Activated naive CD4-positive, alpha-beta T cell treated with anti-CD3 and anti-CD28 coated beads, Interleukin-2, amount 50 U/mL, for 16 hours (primary cell): ENCODE measurements at places on chromosomes 5 and 9.

GRCh38 chr9:133881671-133882381 is 110.3 kb downstream of the VAV2 start:
- DNase-seq, result no peak

DNA sequence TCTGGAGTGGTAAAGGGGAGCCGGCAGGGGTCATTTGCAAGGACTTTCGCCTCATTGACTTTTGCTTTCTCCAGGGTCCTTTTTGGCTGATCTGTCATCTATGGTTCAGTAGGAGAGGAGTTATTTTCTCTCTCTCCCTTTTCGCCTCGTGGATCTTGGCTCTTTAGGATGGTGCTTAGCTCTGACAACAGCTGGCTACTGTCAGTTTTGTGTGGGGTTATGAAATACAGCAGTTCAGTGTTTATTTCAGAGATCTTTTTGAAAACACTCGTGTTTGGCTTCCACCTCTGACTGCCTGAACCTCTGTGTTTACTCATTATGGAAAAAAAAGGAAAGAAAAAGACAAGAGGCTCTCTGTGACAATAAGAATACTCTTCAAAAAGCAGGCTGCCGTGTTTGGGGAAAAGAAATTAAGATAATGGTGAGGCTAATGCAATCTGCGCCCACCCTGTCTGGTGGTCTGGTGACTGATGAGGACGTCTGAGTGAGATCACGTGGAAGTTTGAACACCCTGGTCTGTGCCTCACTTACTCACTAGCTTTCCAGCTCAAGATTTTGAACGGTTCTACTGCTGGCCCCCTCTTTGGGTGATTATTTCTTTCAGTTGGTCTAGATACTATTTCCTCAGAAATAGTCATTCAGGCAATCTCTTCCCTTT is 567.7 kb downstream of the CAAP1 start:
- no peak for DNase-seq

GRCh38 chr9:134291961-134292871 is 34.0 kb upstream of the RXRA start:
- DNase-seq, result no peak

DNA sequence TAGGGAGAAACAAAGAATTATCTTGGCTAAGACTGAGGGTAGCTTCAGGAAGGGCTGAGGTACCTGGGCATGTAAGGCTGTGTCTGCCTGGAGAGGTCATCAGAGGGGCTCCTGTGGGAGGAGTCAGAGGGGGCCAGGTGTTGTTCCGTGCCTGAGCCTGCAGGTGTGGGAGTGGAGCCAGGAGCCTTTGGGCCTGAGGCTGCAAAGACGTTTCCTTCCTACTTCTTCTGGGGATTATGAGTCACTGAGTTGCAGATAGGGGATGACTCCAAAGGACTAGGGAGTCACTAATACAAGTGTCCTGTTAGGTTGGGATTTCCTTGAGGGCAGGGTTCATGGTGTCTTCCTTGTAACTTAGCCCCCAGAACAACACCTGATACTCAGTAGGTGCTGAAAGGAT is 391.1 kb downstream of the ARHGEF28 start:
- no peak for DNase-seq

- no peak for DNase-seq
These were observed 90.5 kb upstream of the DNAH5 start for GRCh38 chr5:14034963-14035362.

- peak; percentile 53 for DNase-seq
These were observed 2.6 kb upstream of the RFX3 start for GRCh38 chr9:3528451-3528850.

DNA sequence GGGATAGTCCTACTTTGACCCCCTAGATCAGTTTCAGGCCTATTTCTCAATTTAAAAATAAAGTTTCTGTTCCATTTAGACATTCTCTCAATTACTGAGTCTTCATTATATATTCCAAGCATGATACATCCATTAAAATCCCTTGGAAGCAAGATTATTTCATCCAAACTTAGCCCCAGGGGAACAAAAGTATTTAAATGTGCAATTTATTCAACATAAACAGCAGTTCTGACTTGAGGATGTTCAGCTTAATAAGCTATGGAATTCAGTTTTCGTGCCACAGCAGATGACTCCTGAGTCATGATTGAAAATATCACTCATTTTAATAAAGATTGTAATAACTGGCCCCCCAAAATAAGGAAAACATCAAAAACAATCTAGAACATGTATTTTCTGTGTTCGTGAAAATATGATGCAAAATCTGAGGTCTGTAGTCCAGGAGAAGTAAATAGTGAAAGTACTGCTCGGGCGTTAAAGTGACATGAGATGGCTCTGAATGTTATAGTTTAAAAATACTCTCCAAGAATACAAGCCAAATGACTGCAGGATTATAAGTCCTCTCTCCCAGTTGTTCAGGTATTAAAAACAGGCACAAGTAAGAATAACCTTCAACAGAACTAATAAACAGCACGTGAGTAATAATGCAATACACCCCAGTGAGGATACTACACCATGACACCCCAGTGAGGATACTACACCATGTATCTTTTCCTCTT is 67.1 kb downstream of the RETREG1 start:
- DNase-seq, result no peak
